ENCODE measurements at places on chromosomes 3 and 15.
A peak's percentile ranks its signal among the peaks of the same experiment; 100 is the strongest.

GRCh38 chr3:196666001-196666867, 26.7 kb downstream of the NRROS start:
- DNase-seq = peak; percentile 72

- DNase-seq = no peak
Observed at GRCh38 chr3:13063225-13063624, 10.0 kb downstream of the IQSEC1 start.

DNA sequence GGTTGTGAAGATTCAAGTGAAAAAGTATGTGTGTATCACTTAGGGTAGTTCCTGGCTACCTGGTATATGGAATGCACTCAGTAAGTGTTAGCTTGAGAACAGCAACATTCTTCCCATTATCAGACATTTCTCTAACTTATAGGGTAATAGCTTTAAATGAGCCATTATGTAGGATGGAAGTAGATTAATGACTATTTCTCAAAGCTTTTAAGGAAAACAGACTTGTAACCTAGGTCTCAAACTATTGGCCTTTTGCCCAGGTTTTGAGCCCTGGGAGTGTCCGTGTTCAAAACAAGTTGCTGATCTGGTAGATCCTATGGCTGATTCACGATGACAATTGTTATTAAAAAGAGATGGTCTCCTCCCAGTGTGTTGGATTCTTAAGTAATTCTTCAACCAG, 129.1 kb upstream of the UMPS start:
- DNase-seq = no peak

DNA sequence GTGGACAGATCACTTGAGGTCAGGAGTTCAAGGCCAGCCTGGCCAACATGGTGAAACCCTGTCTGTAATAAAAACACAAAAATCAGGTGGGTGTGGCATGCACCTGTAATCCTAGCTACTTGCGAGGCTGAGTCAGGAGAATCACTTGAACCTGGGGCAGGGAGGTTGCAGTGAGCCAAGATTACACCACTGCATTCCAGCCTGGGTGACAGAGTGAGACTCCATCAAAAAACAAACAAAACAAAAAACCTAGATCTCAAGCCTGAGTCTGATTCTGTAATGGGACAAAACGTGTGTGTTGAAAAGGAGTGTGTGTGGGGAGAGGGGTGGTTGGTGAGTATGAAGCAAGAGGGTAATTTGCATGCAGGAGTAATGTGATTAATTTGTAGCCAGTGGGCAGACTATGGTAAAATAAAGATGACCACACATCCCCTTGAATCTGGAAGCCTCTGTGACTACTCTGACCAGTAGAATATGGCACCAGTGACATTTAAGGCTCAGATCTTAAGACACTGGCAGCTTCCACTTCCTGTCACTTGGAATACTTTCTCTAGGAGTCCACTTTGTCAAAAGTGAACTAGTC, 18.4 kb upstream of the OPA1 start:
- DNase-seq = no peak

GRCh38 chr15:73244333-73244732, 124.4 kb downstream of the HCN4 start:
- no peak for DNase-seq

GRCh38 chr3:128256131-128256530, 102.8 kb downstream of the EEFSEC start:
- DNase-seq = no peak

DNA sequence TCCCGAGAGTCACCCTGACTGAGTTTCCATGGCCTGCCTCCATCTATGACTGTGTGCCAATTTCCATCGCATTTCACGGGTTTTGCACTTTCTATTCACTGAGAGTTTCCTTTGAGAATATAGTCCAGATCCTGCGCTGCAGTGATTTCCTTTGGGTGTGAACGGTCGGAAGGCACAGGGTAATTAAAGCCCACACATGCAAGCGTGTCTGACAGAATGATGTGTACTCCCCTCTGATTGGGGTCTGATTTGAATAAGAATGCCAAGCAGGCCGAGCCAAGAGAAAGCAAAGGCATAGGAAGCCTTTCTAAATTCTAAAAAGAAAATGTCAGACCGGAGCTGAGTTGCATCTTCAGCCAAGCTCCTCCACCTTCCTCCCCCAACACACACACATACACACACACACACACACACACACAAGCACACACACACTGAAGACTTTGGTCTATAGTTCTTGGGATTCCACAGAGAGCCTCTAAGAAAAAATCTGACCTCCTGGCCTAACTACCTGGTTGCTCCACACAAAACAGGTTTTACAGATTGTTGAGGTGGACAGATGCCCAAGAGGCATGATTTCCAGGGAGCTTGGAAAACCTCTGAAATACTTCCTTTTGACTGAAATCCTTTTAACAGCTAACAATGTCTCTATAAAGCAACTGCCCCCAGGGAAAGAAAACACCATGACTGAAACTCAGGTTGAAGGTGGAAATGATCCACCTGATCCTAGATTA, 59.7 kb upstream of the LRRN1 start:
- DNase-seq = no peak

- no peak for DNase-seq
Observed at GRCh38 chr3:5020242-5020722, 41.0 kb downstream of the BHLHE40 start.
